ENCODE measurements at places on chromosomes 16 and 17.

GRCh38 chr16:20901436-20902112 is 1.0 kb downstream of the LYRM1 start:
- DNase-seq: no peak

DNA sequence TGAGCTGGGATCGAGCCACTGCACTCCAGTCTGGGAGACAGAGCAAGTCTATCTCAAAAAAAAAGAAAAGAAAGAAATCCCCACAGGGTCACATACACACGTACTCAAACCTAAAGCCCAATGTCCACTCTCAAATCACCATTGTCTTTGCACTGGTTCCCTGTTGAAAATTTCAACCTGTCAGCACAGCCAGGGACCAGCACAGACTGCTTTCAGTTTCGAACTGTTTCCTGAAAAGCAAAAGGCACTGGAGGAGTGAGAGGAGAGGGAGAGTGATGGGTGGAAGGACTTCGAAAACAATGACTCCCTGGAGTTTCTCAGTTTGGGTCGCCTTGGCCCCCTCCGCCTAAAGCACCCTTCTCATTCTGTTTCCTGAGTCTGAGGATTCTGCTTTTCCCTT is 9.0 kb upstream of the CD300C start:
- DNase-seq: no peak

DNA sequence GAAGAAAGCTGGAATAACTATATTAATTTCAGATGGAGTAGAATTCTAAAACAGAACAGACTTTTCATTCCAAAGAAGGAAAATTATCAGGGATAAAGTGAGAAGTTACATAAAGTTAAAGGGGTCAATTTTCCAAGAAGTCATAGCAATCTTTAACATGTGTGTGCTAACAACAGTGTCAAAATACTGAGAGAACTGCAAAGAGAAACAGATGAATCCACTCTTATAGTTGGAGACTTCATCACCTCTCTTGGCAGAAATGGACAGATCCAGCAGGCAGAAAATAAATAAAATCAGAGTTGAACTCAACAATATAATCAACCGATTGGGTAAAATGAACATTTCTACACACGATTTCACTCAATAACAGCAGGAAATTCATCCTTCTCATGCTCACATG is 5.4 kb downstream of the ABCA9 start:
- DNase-seq: no peak

- no peak for DNase-seq
Observed at GRCh38 chr16:64522548-64522947, 599.3 kb downstream of the CDH11 start.

DNA sequence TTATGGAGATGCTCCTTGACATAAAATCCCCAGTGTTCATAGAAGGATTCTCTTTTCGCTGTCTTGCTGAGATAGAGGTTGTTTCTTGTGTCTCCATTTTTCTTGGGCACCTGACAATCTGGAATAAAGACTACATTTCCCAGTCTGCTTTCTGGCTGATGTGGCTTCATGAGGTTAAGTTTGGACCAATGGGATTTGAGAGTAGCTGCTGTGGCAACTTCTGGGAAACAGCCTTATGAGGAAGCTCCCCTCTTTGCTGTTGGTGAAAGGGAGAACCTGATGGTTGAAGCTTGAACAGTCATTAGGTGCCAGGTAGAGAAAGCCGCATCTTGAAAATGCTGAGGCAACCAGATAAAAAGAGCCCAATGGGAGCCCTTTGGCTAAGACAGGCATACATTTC is 24.4 kb downstream of the HS3ST4 start:
- DNase-seq: no peak

- no peak for DNase-seq
Observed at GRCh38 chr16:79336437-79337229, 263.9 kb downstream of the MAF start.

- no peak for DNase-seq
Observed at GRCh38 chr16:566475-567372, at the start of gene NHLRC4. TSS of gene NHLRC4 (plus strand) at chr16:567005. CDS start at chr16:568048, 1,043 bp downstream.

- no peak for DNase-seq
Observed at GRCh38 chr16:74830648-74831047, 56.0 kb upstream of the FA2H start.

GRCh38 chr17:45293413-45294211 is 23.2 kb downstream of the MAP3K14 start:
- DNase-seq: no peak

GRCh38 chr17:12769981-12770380 is 19.3 kb upstream of the ARHGAP44 start:
- no peak for DNase-seq

GRCh38 chr16:54703339-54703738 is 227.3 kb upstream of the IRX5 start:
- no peak for DNase-seq

DNA sequence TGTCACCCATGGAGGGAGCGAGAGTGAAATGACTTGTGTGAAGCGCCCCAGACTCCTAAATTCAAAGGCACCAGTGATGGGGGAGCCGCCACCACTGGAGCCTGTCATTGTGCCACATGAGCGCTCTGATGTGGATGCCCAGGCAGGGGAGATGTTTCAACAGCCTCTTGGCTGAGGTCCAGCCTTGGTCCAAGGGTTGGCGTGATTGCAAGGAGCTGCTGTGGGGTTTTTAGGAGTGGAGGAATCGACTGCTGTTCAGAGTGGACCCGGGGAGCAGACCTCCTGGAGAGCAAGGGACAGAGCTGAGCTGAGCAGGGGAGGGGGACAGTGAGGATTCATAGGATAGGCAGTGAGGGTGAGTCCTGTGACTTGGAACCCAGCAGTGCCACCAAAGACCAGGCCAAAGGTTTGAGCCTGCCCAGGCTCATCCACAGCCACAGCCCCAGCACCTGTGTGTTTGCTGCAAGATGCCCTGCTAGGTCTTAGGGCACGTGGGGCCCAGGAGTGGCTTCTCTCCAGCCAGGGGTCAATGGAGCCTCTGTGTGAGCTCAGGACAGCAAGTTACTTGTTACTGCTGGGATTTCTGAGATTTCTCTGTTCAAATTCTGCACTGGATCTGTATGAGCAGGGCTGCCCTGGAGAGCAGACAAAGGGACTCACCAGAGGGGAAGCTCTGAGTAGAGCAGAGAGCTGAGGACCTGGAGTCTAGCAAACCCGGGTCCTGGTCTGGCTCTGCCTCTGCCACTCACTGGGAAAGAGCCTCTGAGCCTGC is 20.3 kb downstream of the RHBDL3 start:
- no peak for DNase-seq

DNA sequence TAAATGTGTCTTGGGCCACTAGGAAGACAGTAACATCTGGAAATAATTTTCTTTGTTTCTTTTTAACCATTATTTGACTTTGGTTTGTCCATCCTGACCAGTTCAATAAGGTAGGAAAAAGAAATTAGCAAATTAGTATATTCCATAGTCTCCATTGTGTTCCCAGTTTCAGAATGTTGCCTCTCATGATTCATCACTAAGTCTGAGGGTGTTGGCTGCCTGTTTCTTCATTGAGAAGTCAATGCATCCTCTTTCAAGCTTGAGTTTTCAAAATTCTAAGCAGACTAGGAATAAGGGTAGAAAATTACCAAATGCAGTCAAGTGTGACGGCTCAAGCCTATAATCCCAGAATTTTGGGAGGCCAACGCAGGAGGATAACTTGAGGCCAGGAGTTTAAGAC is 41.9 kb downstream of the ZFHX3 start:
- no peak for DNase-seq

GRCh38 chr17:61205401-61205800 is 194.2 kb upstream of the TBX2 start:
- no peak for DNase-seq

GRCh38 chr16:56348168-56349085 is 76.9 kb downstream of the AMFR start:
- no peak for DNase-seq

GRCh38 chr17:59377410-59377809 is 46.0 kb downstream of the YPEL2 start:
- DNase-seq: no peak

DNA sequence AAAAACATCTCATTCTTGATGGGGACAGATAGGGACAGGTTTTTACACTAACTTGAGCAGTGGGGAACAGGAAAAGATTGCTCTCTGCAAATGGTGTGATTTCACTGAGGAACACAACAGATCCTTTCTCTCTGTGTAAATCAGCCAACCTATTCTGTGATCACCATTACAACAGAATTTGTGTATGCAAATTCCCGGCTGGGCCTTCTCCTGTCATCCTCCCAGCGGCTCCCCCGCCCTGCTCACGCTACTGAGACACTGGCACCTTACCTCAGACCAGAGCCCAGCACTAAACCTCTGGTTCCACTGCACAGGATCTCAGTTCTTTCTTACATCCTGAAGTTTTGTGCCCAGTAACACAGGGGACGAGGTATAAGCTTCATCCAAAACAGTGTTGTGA is 97.0 kb upstream of the FA2H start:
- no peak for DNase-seq

DNA sequence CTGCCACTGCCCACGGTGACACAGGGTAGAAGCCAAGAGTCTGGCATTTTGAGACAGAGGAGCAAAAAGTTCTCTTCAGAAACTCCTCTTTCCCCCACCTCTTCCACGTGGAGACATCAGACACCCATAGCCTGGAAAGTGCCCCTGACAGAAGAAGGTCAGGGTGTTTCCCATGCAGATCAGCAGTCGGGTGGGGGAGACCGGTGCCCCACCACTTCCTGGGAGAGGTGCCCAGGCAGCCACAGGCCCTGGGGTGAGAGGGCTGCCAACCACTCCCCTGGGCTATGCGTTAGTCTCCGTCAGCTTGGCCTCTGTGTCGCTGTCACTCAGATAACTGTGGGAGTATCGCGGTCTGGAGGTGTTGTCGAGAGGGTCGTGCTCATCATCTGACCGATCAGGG is 31.5 kb downstream of the PIPOX start:
- DNase-seq: no peak

GRCh38 chr17:16353317-16354174 is at the start of gene CENPV:
TSS of gene CENPV (minus strand) at chr17:16353469. CDS start at chr17:16353436, 33 bp downstream.
- no peak for DNase-seq

All from cortex of kidney (tissue), 1 donor.